ENCODE measurements at places on chromosomes 12 and 14. TPM values are rescaled to one million over a fixed set of nuclear protein-coding genes. Genes with fewer than 3 reads are reported as not detected.

The AVPR1A gene
- not detected for total RNA-seq

The PSMA3 gene
- 453 TPM for total RNA-seq

The CLEC2A gene
- total RNA-seq, result not detected

The IL23A gene
- total RNA-seq, result 40.0 TPM

The GLI1 gene
- total RNA-seq, result 2.5 TPM

The OR6S1 gene
- total RNA-seq, result not detected

The C12orf42 gene
- total RNA-seq, result not detected

The SMAGP gene
- 0.16 TPM for total RNA-seq

The FAM177A1 gene
- 43.2 TPM for total RNA-seq

The TPPP2 gene
- total RNA-seq, result not detected
